GM23338 (cell line): ENCODE measurements at places on chromosomes 1 and 21. TPM values are rescaled to one million over a fixed set of nuclear protein-coding genes. Genes with fewer than 3 reads are reported as not detected.

- DNase-seq: no peak
- no peak overlapping the region for H3K4me3 ChIP-seq
- no peak overlapping the region for H3K27ac ChIP-seq
- H3K36me3 ChIP-seq: no peaks in the 10 kb centered on the region
- no peaks in the 10 kb centered on the region for H3K27me3 ChIP-seq
Measured at GRCh38 chr1:55670331-55671082, 455.3 kb upstream of the USP24 start.

DNA sequence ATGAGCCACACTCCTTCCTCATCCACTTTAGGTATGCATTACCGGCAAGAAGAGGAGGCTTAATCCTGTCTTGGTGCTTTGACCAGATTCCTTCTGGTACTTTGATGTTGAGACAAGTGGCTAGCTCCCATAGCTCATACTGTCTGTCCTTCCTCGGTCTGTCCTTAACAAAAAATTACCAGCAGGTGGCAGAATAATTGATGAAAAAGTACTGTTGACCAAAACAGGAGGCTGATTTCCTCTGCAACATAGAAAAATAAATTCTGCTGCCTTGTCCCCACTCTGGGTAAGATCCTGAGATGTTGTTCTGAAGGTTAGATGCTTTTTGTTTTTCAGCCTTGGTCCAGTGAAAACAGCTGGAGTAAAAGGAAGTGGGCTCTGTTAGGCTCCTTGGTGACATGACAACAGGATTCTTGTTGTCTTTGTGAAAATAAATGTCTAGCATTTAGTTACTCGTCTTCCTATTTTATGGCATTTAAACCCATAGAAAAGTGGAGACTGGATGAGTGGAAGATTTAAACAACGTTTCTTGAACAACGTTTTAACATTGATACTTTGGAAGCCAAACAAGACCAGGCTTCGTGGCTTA, 11.2 kb upstream of the HJV start:
- H3K36me3 ChIP-seq: no peaks in the 10 kb centered on the region
- DNase-seq: peak; percentile 58
- H3K4me1 ChIP-seq: no peaks in the 10 kb centered on the region
- no peak overlapping the region for H3K27ac ChIP-seq

DNA sequence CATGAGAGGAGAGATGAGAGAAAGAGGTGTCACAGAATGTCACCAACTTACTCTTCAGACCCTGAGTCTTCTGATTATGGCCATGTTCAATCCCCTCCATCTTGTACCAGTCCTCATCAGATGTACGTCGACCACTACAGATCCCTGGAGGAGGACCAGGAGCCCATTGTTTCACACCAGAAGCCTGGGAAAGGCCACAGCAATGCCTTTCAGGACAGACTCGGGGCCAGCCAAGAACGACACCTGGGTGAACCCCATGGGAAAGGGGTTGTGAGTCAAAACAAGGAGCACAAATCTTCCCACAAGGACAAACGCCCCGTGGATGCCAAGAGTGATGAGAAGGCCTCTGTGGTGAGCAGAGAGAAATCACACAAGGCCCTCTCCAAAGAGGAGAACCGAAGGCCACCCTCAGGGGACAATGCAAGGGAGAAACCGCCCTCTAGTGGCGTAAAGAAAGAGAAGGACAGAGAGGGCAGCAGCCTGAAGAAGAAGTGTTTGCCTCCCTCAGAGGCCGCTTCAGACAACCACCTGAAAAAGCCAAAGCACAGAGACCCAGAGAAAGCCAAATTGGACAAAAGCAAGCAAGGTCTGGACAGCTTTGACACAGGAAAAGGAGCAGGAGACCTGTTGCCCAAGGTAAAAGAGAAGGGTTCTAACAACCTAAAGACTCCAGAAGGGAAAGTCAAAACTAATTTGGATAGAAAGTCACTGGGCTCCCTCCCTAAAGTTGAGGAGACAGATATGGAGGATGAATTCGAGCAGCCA, 8.0 kb downstream of the ELOA start:
- no peaks in the 10 kb centered on the region for H3K27me3 ChIP-seq
- H3K4me1 ChIP-seq: no peaks in the 10 kb centered on the region
- H3K4me3 ChIP-seq: no peak overlapping the region
- DNase-seq: peak; percentile 79
- H3K36me3 ChIP-seq: peaks cover 63% of the 10 kb centered on the region

GRCh38 chr1:224521904-224522734, 87.5 kb upstream of the WDR26 start:
- H3K4me1 ChIP-seq: peaks cover 9% of the 10 kb centered on the region
- DNase-seq: no peak
- no peaks in the 10 kb centered on the region for H3K27me3 ChIP-seq
- H3K36me3 ChIP-seq: no peaks in the 10 kb centered on the region
- H3K27ac ChIP-seq: no peak overlapping the region

DNA sequence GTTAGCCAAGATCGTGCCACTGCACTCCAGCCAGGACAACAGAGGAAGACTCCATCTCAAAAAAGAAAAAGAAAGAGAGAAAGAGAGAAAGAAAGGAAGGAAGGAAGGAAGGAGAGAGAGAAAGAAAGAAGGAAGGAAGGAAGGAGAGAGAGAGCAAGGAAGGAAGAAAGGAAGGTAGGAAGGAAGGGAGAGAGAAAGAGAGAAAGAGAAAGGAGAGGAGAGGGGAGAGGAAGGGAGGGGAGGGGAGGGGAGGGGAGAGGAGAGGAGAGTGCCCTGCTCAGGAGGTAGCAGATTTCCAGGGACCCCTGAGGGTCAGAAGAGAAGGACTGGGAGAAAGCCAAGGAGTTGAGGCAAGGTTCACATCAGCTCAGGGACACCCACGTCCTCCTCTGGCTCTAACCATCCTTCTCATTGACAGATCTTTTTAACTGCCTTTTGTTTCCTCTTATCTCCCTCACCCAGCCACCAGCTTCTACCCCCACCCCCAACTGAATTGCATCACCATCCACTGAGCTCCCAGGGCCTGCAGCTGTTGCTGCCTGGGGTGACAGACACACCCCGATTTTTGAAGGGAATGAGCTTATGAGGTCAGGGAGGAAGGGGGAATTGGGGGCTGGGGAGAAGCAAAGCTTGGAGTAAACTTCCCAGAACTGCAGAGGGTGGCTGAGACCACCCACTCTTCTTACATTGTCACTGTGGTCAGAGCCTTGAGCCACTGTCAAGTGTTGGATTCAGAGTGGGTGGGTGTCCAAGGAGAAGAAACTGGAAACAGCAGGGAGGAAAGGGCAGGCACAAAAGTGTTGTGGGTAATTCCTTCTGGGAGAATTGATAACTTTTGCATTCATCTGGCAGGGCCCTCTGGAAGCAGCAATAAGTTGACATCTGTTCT, 91.6 kb downstream of the GLUL start:
- H3K4me3 ChIP-seq: no peak overlapping the region
- peaks cover 4% of the 10 kb centered on the region for H3K4me1 ChIP-seq
- DNase-seq: peak; percentile 3
- no peak overlapping the region for H3K27ac ChIP-seq
- no peaks in the 10 kb centered on the region for H3K27me3 ChIP-seq
- no peaks in the 10 kb centered on the region for H3K36me3 ChIP-seq

DNA sequence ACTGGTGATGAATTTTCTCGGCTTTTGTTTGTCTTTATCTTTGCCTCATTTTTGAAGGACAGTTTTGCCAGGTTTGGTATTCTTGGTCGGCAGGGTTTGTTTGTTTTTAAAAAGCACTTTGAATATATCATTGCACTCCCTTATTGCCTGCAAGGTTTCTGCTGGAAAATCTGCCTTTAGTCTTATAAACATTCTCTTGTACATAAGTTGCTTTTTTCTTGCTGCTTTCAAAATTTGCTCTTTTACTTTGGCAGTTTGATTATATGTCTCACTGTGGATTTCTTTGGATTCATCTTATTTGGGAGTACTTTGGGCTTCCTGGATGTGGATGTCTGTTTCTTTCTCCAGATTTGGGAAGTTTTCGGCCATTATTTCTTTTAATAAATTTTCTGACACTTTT, 58.1 kb upstream of the C1orf146 start:
- no peak overlapping the region for H3K27ac ChIP-seq
- no peaks in the 10 kb centered on the region; the same call in none of the 2 replicates for H3K36me3 ChIP-seq
- no peaks in the 10 kb centered on the region for H3K27me3 ChIP-seq
- no peaks in the 10 kb centered on the region for H3K4me1 ChIP-seq
- no peak overlapping the region for H3K4me3 ChIP-seq
- DNase-seq: no peak

DNA sequence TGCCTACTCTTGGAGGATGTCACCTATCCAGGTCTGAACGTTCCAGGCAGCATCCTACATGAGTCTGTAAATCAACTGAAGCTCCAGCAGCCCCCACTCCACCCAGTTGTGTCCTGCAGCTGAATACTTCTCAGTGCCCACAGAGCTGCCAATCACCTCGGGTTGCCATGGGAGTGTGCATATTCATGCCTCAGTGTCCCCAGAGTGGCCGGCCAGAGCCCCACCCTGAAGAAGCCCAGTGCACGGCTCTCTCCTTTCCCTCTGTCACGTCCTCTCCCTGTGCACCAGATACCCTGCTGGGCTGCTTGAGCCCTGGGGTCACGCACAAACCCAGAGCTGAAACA, 16.1 kb upstream of the GSTM4 start:
- H3K27ac ChIP-seq: no peak overlapping the region
- no peak overlapping the region for H3K4me3 ChIP-seq
- no peaks in the 10 kb centered on the region for H3K27me3 ChIP-seq
- no peak for DNase-seq
- no peaks in the 10 kb centered on the region for H3K36me3 ChIP-seq
- H3K4me1 ChIP-seq: peaks cover 10% of the 10 kb centered on the region

SHC1 gene
- 196 and 211 TPM in 2 replicates for total RNA-seq

LCE6A gene
- total RNA-seq: not detected in 2 replicates
